ENCODE measurements at places on chromosomes 4 and X. TPM values are rescaled to one million over a fixed set of nuclear protein-coding genes. Genes with fewer than 3 reads are reported as not detected.

The HSFX3 gene
- not detected for total RNA-seq

The ERCC6L gene
- 11.3 TPM for total RNA-seq

The IL2RG gene
- total RNA-seq: 342 TPM

The FAM184B gene
- 0.04 TPM for total RNA-seq

DNA sequence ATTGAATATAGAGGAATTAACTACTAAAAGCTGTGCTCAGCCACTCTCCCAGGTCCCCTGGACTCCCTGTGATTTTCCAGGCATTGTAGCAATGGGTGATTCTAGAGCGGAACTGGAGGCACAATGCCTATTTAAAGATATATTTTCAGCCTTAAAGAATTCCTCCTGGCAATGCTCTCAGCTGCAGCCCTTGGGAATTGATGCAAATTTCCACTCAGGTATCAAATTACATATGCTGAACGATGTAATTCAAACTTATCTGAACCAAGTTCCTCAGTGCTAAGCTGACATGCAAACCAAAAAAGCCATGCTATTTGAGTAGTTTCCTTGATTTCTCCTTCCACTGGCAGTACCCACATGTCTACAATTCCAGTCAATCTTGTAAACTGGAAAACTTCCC lies 86.3 kb upstream of the GABRA3 start:
- DNase-seq: no peak

DNA sequence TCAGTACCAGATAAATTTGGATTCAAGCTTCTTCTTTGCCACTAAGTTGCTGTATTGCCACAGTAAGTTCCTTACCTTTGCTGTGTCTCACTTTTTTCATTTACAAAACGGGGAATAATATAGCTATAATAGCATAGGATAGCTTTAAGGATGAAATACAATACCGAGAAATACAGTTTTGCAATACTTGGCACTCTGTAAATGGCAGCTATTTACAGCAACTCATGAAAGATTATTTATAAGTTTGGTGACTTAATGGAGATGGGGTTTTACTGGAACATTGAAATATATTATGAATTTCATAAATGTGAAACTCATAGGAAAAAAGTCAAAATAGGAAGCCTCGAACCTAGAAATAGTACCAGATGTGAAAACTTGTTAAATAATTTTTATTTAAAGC lies 27.6 kb downstream of the ANXA10 start:
- DNase-seq: no peak

DNA sequence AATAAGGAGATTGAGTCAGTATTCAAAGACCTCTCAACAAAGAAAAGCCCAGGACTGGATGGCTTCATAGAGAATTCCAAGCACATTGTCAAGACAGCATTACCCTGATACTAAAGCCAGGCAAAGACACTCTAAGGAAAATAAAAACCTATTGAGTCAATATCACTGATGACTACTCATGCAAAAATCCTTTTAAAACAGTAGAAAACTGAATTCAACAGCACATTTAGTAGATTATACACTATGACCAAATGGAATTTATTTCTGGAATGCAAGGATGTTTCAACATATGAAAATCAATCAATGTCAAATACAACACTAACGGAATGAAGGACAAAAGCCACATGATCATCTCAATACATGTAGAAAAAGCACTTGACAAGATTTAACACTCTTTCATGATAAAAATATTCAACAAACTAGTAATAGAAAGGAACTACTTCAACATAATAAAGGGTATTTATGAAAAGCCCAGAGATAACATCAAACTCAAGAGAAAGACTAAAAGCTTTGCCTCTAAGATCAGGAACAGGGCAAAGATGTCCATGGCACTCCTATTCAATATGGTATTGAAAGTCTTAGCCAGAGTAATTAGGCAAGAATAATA lies 633.3 kb downstream of the ANKRD50 start:
- DNase-seq: no peak

- peak; percentile 88 for DNase-seq
These were observed 16.8 kb downstream of the FGFR3 start for GRCh38 chr4:1809754-1810502.

GRCh38 chr4:5678977-5679376 lies 29.4 kb downstream of the EVC2 start:
- DNase-seq: no peak

DNA sequence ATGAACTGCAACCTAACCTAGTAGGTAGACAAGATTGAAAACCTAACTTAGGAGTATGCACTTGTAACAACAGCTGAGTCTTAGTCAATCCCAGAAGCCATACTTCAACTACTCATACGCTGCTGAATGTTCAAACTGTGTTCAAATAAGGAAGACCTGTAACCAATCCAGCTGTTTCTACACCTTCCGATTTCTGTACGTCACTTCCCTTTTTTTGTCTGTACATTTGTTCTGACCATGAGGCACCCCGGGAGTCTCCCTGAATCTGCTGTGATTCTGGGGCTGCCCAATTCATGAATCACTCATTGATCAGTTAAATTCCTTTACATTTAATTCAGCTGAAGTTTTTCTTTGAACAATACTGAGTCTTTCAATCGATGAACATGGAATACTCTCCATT lies 89.5 kb downstream of the BMP3 start:
- DNase-seq: no peak

GRCh38 chrX:19986531-19986930 lies 4.3 kb downstream of the BCLAF3 start:
- DNase-seq: no peak

DNA sequence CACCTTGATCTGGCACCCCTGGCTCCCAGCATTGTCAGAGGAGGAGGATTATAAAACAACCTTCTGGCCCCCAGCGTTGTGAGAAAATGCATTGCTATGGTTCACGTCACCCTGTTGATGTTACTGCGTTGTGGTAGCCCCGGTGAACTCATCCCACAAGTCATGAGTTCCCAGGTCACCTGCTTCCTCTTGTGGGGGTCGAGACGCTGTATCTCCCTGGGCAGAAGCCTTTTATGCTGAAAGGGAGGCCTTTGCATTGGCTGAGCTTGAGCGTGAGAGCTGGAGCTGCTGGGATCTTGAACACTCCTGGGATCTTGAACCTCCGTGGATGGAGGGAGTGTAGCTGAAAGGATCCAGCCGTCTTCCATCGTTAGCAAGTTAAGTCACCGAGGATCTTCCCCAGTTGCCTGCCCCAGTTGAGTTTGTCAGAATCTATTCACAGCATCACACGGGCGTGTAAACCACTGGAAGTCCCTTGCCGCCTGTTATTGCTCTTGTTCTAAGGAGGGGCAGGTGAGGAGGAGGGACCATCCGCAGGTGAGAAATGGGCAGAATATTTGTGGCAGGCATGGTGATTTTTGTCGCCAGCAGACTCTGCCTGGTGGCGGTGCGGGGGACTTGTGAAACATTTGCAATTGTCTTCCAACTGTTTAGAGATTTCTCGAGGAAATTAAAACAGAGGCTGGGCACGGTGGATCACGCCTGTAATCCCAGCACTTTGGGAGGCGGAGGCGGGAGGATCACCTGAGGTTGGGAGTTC lies 299.9 kb downstream of the ASMT start:
- peak; percentile 5 for DNase-seq

GRCh38 chr4:24671849-24672248 lies 87.5 kb upstream of the DHX15 start:
- DNase-seq: no peak

- no peak for DNase-seq
These were observed 8.5 kb downstream of the RAB9A start for GRCh38 chrX:13697455-13697854.

All from activated CD4-positive, alpha-beta T cell treated with anti-CD3 and anti-CD28 coated beads for 36 hours (primary cell).